ENCODE measurements at places on chromosomes 12 and 14.

- DNase-seq = no peak
These were observed 996.8 kb upstream of the TMEM132C start for GRCh38 chr12:127270193-127270592.

- no peak for DNase-seq
These were observed 37.4 kb downstream of the EPS8 start for GRCh38 chr12:15751741-15752140.

DNA sequence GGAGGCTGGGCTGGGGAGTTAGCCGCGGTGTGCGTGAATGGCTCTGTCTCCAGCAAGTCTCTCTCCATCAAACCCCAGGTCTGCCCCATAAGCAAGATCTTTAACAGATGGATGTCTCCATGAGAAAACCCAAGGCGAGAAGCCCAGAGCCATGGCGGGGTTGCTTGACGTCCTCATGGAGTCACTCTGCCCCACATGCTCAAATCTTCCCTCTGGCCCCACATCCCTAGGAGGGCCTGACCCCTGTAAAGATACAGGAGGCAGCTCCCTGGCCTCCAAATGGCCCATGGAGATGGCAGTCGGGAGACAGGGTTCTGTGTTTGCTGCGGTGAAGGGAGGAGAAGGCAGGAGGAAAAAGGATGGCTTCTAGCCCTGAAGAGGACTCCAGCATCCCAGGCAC lies 49.3 kb downstream of the C14orf132 start:
- DNase-seq = no peak

DNA sequence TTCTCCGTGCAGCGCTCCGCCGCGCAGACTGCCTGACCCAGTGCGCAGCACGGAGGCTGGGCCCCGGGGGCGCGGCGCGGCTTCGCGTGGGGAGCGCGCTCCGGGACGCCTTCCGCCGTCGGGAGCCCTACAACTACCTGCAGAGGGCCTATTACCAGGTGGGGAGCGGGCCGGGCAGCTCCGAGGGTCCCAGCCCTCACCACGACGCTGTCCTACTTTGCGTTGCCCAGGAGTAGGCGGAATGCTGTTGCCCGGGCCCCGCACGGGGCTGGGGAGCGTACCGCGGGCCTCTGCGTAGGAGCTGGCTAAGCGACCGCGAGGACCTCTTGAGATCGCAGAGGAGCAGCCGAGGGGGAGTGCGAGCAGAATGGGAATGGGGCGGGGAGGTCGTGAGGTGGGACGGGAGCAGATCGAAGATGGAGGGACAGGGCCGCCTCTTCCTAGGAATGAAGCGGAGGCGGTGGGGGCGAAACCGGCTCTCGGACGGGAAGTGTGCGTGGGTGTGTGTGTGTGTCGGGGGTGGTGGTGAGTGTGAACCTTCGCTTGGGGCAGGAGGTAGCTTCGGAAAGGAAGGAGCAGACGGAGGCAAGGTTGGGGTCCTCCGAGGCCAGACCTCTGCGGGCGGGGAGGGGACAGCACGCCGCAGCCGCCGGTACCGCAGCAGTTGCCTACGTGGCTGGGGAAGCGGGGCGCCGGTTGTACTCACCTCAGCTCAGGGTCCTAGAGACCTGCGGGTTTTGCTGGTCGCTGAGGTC lies 751 bp downstream of the P3H3 start:
- no peak for DNase-seq
